KG1 (cell line): ENCODE measurements at places on chromosomes 5 and 9.

DNA sequence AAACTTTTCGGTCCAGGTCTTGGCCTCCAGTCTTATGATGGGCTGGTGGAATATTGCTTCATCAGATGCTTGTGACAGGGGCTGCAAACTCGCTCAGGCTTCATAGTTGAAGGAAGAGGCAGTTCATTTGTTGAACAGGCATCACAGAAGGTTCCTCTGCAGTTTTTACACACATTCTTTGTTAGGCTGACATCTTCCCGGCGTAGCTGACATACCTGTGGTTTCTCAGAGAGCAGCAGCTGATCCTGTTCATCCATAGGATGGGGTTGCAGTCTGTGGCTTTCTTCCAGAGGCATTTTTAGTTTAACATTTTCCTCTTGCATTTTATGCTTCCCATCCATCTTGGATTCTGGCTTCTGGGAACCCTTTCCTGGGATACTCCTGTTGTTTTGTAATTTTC is 1255.2 kb downstream of the EFNA5 start:
- no peak for DNase-seq

- DNase-seq = no peak
These were observed 84.6 kb downstream of the VCAN start for GRCh38 chr5:83556190-83556589.

DNA sequence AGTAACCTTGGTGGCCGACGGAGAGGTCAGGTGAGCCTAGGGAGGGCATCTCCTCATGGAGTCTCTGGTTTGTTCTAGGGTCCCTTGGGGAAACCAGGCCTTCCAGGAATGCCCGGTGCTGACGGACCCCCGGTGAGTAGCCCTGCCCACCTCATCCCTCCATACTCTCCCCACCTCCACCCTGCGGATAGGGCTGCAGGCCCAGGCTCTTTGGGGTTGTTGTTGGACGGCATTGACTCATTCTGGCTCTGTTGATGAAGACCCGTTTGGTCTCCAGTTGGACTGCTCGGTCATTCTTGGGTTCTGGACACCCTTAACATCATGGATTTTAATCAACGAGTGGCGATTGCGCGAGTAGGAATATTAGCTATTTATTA is 112.3 kb upstream of the FCN2 start:
- no peak for DNase-seq

- no peak for DNase-seq
These were observed 397.6 kb downstream of the SPOCK1 start for GRCh38 chr5:137101544-137101943.

DNA sequence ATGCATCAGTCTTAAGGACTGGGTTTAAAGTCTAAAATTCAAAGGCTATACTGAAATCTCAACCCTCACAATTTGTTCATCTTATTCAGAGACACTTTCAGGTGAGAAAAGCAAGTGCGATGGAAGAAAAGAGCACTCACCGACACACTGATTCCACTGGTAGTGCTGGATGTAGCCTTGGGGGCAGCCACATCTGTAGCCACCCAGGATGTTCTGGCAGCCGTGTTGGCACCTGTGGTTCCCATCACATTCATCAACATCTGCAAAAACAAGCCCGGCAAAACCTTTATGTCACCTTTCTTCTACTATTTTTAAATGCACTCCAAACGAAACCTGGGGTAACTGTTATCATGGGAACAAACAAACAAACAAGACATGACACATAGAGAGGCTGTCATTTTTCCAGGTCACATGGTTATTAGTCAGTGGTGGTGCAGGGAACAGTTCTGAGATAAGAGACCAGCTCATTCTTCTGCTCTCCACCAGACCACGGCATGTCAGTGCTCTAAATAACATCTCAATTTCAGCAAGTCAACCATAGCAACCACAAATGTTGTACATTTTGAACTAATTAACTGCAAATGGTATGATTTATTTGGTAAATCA is 188.4 kb downstream of the SLC12A2 start:
- DNase-seq = no peak

- DNase-seq = no peak
These were observed 149.8 kb downstream of the ENTREP1 start for GRCh38 chr9:69474821-69475220.

DNA sequence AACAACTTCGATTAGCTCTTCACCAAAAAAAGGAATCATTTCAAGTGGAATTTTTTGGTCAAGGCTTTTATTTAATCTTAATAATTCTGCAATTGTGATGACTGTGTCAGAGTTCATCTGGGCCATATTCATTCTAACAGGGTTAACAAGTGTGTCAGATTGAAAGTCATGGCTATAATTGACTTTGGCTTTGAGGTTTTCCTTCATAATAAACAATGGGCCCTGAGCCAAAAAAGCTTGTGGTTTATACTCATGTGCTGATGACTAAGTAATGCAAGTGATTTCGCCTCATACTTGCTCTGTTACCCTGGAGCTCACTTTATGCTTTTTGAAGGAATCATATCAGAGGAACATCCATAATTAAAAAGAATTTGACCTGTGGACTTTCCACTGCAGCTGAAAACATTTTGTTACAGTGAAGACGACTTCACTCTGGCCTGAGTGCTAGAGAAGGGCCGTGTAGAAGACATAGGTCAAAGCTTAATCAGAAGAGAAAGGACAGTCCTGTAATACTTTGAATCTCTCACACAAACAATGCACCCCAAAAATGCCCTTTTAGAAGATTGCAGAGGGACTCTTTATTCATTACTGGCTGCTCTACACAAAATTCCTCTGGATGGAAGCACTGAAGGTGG is 101.7 kb downstream of the GDNF start:
- no peak for DNase-seq

DNA sequence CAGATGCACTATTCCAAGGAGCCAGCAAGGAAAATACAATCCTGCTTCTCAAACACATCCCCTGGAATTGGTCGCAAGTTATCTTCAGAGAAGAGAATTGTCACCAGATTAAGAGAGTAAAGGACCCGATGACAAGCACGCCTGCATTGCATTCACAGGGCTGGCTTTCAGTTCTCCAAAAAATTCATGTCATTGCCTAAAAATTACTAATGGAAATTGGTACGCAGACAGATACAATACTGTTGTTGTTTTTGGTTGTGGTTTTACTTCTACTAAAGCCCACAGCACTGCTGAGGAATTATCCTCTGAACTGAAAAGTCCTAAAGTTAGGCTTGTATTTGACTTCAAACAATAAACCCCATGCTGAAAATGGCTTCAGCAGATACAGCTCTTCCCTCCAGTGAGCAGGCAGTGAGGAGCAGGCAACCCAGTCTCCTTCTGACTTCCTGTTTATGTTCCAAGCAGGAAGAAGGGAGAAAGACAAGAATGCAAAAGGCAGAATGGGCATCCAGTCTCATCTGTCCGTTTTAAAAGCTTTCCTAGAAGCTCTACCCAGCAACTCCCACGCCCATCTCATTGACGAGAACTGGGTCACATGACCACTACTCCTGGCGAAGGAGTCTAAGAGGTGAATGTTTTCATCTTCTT is 80.6 kb upstream of the ZNF366 start:
- no peak for DNase-seq

DNA sequence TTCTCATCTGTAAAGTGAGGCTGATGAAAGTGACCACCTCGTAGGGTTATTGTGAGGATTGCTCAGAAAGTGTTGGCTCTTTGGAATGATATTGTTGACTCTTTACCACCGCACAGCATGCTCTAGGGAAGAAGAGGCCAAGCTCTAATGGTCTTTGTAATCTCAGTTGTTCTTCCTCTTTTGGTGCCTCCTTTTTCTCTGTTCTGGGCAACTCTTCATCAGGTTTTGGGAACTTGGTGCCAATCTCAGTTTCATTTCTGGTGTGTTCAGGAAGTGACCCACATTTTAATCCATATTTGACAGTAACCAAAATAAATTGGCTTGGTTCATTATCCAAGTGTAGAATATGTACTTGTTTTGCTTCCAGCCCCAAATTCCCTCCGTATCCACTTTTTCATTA is 25.1 kb downstream of the ARHGAP26 start:
- DNase-seq = no peak

GRCh38 chr9:19725970-19726369 is 62.9 kb downstream of the SLC24A2 start:
- no peak for DNase-seq

- no peak for DNase-seq
These were observed 80.5 kb upstream of the HSPA9 start for GRCh38 chr5:138655530-138656190.

DNA sequence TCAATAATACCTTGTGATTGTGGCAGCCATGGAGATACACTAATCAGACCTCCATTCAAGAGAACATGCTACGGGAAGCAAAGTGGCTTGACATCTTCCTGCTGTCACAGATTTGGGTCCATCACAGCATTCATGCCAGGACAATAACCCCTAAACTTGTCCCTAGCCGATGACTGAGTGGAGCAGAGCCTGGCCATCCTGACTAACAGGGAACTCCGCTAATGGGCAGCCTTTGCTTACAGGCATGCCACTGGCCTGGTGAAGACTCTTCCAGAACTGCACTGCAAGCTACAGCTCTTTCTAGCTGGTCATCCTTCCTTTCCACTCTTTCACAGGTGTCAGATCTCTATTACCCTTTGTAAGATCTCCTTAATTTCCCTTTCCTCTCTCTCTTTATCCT is 16.0 kb downstream of the FAM174A start:
- DNase-seq = no peak

- no peak for DNase-seq
These were observed 78.9 kb upstream of the ADRB2 start for GRCh38 chr5:148747536-148747906.

GRCh38 chr9:33117796-33118195 is 41.3 kb upstream of the SMU1 start:
- no peak for DNase-seq

DNA sequence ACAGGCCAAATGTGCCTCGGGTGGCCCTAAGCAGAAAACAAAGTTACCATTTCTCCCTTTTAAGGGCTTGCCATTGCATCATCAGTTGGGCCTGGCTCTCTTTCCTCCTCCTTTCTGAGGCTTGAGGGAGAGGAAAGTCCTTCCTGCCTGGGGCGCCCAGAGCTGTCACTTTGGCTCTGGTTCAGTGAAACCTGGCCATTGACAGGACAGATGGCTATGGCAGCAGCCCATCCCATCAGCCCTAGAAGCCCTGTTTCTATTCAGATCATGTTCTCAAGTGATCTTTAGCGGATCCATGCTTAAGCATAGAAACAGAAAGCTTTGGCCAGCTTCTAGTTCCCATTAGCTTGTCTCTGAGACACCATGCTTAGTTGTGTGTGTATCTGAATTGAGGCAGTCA is 293.4 kb downstream of the YTHDC2 start:
- DNase-seq = no peak

GRCh38 chr9:100720922-100721321 is 143.0 kb downstream of the CAVIN4 start:
- no peak for DNase-seq

DNA sequence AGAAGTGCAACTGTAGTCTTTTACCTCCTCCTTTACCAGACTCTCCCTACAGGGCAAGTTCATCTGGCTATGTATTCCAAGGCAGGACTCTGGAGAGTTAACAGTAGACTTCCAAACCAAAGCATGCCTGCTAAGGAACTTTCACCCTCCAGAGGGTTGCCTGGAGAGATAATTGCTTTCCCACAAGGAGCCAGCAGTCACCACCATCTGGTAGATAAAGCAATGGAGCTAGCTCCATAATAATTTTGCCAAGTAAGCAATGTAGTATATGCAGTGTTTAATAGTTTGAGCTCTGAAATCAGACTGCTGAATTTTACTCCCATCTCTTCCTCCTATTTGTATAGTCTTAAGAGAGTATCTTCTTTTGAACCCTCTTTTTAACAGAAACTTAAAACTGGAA is 566.8 kb upstream of the PTGER4 start:
- no peak for DNase-seq

DNA sequence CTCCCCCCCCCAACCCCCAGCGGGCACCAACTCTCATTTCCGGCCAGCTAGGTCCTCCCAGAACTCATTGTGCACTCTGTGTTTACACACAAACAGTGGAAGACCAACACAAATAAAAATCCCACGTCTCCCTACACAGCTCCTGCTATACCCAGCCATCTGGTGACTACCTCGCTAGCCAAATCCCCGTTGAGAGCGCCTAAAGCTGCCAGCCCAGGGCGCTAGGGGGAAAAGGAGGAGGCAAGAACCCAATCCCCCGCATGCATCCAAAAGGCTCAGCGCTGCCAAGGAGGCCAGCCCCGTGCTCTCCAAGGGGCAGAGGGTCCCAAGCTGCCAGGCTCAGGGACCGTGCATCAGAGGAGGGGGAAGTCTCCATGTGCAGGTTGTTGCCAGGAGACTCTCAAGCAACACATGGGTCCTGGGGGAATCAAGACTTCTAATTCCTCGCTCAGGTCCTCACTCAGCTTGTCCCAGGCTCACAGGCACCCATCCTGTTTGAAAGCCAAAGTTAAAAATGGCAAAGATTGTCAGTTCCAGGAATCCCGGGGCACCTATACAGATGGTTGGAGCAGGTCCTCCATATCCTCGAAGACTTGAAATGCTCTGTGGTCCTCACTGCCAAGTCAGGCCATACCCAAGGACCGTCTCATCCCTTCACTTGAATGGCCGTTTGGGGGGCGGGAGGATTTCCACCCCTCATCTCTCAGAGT is 2.7 kb downstream of the ASTN2 start:
- DNase-seq = no peak

DNA sequence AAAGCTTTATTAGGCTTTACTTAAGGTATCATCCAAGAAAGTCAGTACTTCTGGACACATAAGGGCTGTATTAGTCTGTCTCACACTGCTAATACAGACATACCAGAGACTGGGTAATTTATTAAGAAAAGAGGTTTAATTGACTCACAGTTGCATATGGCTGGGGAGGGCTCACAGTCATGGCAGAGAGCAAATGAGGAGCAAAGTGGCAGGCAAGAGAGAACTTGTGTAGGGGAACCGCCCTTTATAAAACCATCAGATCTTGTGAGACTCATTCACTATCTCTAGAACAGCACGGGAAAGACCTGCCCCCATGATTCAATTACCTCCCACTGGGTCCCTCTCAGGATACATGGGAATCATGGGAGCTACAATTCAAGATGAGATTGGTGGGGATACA is 49.2 kb upstream of the SLC44A1 start:
- DNase-seq = no peak

DNA sequence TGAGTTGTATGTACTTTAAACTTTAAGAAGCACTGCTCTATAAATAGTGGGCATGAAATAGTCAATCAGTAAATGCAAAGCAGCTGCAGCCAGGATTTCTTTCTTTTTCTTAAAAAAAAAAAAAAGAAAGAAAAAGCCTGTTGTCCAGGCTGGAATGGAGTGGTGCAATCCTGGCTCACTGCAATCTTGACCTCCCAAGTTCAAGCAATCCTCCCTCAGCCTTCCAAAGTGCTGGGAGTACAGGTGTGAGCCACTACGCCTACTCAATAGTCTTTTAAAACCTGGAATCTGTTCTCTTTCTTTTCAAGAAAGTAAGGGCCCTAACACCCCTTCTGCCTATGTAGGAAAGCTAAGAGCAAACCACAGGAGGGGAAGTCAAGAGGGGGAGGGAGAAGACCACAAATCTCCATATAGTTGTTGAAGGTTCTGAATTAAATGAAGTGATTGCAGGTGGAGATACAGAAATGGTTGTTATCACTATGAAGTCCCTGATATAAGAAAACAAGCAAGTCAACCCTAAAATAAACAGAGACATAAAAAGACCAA is 20.6 kb upstream of the TPD52L3 start:
- no peak for DNase-seq

DNA sequence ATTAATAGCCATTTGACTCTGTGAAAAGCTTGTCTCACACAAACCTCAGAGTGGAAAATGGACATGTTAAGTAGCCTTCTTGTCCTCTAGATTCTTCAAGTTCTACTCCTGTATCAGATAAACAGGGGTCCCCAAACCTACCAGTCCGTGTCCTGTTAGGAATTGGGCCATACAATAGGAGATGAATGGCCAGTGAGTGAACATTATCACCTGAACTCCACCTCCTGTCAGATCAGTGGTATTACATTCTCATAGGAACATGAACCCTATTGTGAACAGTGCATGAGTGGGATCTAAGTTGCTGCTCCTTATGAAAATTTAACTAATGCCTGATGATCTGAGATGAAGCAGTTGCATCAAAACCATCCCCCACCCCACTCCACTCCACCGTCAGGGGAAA is 136.3 kb downstream of the TMEM232 start:
- no peak for DNase-seq
